Activated CD8-positive, alpha-beta memory T cell treated with anti-CD3 and anti-CD28 coated beads, Interleukin-2, amount 10 ng/mL, durations not matched to agents 7 days and 5 days (primary cell): ENCODE measurements at places on chromosomes 6 and 20. TPM values are rescaled to one million over a fixed set of nuclear protein-coding genes. Genes with fewer than 3 reads are reported as not detected.

DNA sequence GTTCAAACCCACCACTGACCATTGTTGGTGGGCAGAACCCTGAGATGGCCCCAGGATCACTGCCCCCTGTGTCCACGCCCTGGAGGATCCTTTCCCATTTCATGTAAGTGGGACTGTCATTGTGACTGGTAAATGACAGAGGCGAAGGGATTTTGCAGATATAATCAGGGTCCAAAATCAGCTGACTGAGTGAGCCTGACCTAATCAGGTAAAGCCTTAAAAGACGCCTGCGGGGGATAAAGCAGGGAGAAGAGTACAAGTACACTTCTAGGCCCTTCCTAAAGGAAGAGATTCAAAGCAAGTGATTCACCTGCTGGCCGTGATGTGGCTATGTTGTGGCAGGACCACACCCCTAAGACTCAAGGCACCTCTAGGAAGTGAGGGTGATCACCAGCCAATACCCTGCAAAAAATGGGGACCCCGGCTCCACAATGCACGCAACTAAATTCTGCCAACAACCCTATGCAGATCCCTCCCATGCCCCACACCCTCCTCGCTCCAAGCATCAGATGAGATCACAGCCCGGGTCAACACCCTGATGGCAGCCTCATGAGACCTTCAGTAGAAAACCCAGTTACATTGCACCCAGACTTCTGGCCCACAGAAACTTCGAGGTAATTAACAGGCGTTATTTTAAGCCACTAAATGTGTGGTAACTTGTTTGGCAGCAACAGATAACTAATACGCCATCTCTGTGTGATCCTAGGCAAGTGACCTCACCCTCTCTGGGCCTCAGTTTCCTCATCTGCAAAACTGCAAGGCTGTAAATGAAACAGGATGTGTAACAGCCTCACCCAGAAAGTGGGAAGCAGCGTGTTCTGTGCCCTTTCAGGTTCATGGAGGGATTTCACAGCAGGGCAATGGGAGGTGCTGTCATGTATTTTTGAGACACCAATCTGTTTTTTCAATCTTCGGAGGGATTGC, 11.3 kb downstream of the PREX1 start:
- no peak for DNase-seq

DNA sequence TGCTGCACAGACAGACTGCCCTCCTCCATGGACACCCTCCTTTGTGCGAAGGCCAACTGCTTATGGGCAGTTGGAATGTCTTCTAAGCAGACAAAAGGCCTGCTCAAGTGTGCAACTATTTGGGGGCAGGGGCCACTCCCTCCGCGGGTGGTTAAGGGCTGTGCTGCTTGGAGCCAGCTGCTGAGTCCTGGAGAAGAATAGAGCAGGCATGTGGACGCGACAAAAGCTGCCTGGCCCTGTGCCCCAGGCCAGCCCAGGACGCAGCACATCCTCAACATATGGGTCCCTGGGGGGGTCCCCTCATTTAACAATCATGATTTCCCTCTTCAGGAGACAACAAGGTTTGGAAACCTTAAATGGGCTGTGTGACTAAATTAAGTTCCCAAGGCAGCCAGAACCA, 45.5 kb upstream of the ENTPD6 start:
- no peak for DNase-seq

DNA sequence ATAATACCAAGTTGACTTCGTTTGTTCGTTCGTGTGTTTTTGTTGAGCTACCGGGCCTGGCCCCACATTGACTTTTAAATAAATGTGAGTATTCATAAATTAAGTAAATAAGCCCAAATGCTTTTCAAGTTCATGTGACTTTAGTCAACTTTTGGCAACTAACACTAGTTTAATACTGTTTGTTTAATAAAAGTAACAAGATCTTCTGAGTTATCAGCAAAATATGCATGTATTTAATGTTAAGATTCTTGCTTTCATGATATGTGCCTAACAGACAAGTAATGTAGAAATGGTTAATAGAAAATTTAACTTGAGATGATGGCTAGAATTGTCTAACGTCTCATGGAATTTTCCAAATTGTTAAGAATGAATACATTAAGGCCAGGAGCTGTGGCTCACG, 38.7 kb upstream of the ECI2 start:
- DNase-seq: no peak

- DNase-seq: no peak
Observed at GRCh38 chr20:51176876-51177275, 154.0 kb upstream of the KCNG1 start.

DNA sequence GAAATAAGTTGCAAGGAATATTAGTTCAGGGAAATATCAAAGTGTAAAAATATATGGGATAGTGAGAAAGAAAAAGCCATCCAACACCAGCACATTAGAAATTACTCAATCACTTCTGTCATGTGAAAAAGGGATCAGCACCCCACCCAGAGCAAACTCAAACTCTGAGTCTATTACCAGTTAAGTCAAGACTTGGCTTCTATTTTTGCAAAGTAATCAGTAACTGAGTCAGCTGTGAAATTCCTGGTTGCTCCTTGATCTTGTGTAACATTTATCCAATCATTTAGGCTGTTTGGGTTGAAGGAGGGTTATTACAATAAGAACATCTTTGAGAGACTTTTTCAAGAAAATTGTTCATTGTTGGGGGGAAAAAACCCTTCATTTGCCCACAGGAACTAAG, 51.2 kb downstream of the SLC22A23 start:
- no peak for DNase-seq

DNA sequence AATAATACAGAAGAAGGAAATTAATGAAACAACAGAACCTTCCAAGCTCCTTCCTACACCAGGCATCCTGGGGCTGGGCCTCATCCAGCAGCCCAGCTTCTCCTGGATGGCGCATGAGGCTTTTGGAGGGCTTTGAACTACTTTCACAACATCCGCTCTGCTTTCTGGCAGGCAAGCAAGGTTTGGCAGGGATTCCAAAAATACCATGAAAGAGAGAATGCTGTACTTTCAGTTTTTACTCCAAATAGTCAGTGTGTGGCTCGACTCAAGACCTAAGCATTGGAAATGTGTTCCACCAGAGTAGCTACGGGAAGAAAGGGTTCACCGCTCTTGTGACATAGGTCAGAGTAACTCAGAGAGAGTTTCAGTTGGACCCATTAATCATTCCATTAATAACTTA, 125.4 kb downstream of the OPRM1 start:
- no peak for DNase-seq

GRCh38 chr20:24772667-24773066, 176.4 kb upstream of the CST7 start:
- peak; percentile 12 for DNase-seq

GRCh38 chr6:109053336-109053735, 41.3 kb downstream of the SESN1 start:
- DNase-seq: no peak

DNA sequence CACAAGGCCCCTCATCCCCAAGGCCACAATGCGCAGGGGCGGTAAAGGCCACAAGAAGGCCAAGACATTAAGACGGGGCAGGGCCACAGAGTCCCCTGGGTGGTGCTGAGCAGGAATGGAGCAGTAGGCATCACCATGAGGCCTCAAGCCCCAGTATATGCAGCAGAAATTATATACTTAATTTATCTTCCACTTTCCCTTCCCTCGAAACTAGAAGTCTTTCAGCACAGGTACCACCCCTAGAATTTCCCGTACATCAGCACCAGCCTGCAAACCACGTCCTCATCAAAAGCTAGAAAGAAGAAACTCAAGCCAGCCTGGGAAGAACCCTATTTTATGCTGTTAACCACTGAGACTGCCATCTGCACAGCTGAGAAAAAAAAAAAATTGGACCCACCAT, 89.4 kb downstream of the PLG start:
- DNase-seq: no peak

Gene MICB
- total RNA-seq: 63.8 TPM

Gene ERVFRD-1
- total RNA-seq: not detected

Gene TCF21
- total RNA-seq: not detected
